ENCODE measurements at places on chromosomes 12 and 14.
A peak's percentile ranks its signal among the peaks of the same experiment; 100 is the strongest.

GRCh38 chr12:26127404-26127803 lies 2.6 kb upstream of the BHLHE41 start:
- DNase-seq: no peak

DNA sequence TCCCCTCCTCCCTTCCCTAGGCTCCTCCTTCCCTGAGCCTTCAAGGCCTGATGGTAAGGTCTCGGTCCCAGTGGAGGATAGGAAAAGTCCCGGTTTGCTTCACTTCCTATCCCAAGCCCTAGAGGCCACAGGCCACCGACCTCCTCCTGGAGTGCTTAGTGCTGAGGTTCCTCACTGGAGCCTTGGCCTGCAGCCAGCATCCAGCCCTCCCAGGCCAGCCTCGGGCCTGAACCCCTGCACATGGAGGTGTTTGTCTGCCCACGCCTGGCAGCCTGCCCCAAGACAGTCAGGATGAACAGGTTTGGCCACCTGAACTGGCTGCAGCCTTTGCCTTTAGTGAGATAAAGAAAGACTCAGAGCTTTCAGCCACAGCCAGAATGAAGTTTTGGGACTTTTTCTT lies 15.8 kb upstream of the KRT7 start:
- DNase-seq: no peak

- DNase-seq: no peak
These were observed 312.3 kb upstream of the DIO2 start for GRCh38 chr14:80523518-80524117.

DNA sequence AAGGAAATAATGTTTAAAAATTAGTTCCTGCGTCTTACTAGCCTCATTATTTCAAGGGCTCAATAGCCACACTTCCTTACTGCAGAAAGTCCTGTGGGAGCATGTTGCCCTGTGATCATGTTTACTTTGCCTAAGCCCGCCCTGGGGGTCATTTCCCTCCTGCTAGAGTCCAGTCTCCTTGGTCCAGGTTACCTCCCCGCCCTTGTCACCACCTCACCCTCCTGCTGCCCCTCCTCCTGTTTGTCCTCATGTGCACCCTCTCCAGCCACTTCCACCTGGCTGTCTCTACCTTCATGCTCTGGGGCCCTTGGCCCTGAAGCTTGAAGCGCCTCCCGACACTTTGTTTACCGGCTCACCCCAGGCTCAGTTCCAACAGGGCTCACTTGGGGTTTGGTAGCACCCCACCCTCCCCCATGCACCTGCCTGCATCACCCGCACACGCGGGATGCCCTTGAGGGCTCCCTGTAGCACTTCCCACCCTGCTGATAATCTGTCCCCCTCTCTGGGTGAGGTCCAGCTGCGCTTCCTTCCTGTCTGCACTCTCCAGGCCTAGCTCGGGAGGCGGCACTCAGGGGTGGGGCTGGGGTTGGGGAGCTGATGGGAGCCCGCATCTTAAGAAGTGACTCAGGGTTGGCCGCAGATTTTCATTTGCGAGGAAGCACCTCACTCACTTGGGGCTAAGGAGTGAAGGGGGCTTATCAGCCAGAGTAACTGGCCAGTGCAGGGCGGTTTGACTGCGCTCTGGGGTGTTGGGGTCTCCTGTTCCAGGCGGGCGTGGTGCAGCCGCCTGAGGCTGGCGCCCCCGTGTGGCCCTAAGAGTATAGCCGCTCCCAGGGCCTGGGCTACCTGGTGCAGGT lies 40.1 kb downstream of the SMIM41 start:
- peak; percentile 79 for DNase-seq

GRCh38 chr12:26434299-26435068 lies 239.1 kb downstream of the SSPN start:
- peak; percentile 44 for DNase-seq

GRCh38 chr12:6336079-6336888 lies 5.6 kb downstream of the TNFRSF1A start:
- peak; percentile 95 for DNase-seq

- DNase-seq: no peak
These were observed 22.0 kb downstream of the POU6F1 start for GRCh38 chr12:51195841-51196240.

DNA sequence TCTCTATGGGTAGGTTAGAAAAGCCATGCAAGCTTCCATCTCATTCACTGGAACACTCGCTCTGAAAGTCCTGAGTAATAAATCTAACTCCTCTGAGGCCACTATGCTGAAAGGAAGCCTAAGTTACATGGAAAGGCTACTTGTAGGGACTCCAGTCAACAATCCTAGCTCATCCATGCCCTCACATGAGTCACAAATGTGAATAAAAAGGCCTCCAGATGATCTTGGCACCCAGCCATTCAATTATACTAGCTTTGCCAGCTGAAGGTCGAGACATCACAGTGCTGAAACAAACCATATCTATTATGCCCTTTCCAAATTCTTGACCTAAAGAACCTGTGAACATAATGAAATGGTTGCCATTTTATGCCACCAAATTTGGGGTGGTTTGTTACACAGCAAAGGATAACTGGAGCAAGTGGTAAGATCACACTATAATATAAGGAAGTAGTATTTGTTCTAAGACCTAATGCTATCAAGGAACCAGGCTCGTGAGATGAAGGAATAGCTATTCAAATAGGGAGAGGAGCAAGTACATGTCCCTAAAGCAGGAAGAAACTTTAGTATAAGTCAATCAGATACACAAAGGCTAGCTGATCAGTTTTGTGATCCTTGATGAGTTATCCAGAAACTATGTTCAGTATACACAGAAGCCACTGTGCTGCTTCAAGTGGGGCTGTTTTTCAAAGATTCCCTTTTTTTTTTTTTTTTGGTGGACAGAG lies 142.1 kb downstream of the MED13L start:
- DNase-seq: no peak

GRCh38 chr14:89908712-89909450 lies 45.6 kb downstream of the EFCAB11 start:
- no peak for DNase-seq

GRCh38 chr12:91975891-91976290 lies 169.8 kb downstream of the BTG1 start:
- no peak for DNase-seq

DNA sequence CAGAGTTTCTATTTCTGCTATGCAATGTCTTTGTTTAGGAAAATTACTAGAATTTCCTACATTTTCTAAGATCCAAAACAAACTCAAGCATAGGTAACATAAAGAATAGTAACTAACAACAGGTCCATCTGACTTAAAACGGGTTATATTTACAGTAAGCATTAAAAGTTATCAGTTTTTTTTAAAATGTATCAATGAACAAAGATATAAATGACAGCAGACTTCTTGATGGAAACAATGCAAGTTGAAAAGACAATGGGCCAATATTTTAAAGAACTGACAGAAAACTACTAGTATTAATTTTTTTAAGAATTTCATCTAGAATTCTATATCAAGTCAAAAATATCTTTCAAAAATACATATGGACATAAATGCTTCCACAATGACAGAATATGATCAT lies 367.1 kb upstream of the MGAT4C start:
- DNase-seq: no peak

DNA sequence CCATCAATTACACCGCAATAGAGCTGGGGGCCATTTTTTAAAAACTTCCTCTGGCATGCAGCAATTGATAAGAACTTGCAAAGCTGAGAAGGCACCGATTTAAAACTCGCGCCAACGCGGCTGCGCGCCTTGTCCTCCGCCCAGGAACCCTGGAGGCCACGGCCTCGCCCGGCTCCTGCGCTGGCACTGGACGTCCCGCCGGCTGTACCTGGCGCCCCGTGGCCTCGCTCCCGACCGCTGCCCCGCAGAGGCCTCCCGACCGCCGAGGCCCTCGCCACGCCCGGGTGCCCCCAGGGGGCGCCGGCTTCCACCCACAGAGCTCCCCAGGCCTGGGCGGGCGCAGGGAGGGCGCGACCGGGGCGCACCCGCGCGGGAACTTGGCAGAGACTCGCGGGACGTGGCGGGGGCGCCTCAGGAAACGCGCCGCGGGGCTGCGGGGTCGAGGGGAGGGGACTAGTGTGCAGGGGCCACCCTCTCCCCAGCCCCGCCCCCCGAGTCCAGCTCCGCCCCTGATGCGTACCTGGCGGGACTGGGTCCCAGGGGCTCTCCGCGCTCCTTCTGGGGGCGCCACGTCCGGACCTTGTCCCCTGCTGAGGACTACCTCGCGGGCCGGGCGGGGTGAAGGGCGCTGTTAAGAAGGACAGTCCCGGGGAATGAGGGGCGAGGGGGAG lies 65.7 kb downstream of the TNFAIP2 start:
- DNase-seq: peak; percentile 77

GRCh38 chr12:23751641-23752040 lies 197.8 kb downstream of the SOX5 start:
- peak; percentile 39 for DNase-seq

DNA sequence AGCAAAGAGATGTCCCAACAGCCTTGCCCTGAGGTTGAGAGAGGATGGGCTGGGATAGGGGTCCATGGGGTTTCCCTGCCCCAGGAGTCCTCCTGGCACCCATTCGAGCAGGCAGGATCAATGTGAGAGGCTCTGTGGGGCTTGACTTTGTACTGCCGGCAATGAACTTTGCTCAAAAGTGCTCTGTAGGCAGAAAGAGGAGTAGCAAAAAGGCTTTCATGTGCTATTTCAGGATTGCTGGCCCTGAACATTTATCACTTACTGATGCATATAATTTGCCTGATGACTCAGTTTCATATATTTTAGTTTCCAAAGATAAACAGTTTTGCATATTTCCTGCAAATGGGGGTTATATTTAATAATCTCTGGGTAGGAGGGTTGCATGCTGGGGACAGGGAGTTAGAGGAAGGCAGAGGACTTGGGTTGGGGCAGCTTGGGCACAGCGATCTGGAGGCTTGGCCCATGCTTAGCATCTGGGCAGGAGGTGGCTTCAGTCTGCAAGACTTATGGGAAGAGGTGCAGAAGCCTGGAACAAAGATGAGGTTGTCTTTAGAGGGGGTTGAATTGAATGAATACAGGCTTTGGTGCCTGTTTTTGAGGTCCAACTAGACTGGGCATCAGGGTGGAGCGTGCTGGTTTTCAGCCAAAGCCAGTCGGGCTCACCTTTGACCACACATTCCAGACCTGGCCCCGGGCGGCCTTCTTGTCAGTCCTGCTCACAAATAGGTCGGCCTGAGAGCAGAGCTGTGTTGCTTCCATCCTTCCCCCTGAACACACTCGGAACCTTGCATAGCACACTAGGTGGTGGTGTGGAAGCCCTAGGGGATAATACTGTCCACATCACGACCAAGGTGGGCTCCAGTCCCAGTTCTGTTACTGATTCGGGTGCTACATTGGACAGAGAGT lies 101.4 kb downstream of the PAPOLA start:
- no peak for DNase-seq

DNA sequence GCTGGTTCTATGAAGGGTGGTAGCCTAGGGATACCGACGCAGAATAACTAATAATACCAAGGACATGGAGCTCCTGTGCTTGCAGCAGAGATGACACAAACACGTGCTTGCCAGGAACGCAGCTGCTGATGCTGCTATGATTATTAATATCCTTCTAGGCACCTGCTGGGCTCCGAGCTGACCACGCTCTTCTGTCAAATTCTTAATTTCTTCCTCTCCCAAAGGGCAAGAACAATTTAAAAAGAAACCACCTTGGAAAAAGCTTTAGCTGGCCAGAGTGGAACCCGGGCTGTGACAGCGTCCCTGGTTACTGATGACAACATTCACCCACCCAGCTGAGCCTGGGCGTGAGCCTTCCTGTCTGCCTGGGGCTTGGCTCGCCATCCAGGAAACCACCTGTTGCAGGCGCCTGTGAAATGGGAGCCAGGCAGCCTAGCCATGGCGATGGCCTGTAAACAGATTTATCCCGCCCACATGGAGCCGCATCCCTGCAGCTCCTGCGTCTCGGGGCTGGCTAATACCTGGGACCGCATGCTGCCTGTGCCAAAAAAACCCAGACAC lies 28.8 kb downstream of the CLMN start:
- DNase-seq: peak; percentile 50

Data from kidney (tissue), 22 donors.